NCI-H345 (cell line): ENCODE measurements at places on chromosomes 3 and 15.
A peak's percentile ranks its signal among the peaks of the same experiment; 100 is the strongest.

DNA sequence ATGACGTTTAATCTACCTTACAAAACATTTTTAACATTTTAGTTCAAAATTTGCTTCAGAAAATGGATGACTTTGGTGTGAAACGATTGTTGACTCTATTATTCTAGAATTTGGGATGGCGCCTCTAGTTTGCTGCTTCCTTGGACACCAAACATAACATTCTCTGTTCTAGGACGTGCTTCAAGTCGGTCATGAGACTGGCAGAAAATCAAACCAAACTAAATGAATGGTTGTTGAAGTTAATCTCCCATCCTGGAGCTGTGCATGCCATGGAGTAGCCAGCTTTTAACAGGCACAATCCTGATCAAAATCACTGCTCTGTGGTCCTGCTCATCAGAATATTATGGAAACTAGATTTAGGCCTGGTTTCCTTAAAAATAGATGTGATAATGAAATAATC, 9.6 kb upstream of the LRRFIP2 start:
- no peak for DNase-seq

DNA sequence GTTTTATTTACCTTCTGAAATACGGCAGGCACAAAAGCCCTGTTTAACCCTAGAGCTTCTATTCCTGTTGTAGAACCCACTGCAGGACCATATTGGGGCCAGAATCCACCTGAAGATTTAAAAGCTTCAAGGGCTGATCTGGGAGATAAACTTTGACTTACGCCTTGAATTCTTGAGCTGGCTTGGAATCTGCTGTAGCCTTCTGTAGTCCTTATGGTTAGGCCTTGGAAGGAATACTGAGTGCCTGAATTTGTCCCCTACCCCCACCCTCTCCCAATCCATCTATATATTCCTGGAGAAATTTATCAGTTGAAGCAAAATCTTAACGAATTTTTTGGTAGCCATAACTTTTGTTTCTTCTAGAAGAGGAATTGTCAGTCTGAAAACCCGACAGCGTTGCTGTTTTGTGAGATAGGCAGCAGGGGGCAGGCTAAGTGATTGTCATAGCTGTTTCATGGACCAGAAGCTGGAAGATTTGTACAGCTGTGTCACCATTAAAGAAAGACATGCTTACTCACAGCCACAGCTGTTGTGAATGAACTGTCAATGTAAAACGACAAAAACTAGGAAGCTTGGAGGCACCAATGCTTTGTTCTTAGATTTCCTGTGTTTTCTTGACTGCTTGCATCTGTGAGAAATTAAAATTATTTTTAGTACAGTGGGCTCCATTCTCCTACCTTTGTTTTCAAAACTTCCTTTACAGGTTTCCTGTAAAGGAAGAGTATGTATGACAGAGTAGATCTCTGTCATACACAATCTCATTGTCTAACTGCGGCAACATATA, 12.8 kb downstream of the LXN start:
- peak; percentile 11 for DNase-seq

DNA sequence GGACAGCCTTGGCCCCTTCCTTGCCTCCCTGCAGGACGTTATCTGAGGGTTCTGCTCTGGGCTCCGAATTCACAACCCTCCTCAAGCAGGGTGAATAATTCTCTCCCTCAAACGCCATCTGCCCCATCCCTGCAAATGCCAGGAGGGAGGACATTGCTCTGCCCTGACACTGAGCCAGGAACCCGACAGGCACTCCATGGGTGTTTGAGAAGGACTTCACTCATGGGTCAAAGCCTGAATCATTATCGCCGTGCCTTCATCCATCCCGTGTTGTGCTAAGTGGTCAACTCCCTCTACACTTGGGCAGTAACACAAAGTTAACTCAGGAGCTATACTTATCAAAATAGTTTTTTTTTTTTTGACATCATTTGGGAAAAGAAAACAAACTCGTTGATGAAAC, 261.8 kb upstream of the IGF1R start:
- no peak for DNase-seq

- DNase-seq, result no peak
Measured at GRCh38 chr3:57673156-57673555, 19.7 kb downstream of the DENND6A start.

DNA sequence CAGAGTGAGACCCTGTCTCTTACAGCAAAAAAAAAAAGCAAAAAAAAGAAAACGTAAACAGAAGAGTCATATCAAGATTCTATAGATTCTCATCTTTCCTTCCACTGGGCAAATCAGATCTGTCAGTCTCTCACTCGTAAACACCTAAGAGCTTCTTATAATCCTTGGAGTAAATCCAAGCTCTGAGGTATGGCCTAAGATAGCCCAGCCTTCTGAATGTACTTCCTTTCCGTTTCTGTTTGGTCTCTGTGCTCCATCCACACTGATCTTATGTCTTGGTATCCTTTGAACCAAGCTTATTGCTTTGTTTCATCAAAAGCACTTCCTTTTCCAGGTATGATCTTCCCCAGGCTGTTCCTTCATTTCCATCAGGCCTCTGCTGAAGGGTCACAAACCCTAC, 137.8 kb downstream of the CADPS start:
- no peak for DNase-seq

DNA sequence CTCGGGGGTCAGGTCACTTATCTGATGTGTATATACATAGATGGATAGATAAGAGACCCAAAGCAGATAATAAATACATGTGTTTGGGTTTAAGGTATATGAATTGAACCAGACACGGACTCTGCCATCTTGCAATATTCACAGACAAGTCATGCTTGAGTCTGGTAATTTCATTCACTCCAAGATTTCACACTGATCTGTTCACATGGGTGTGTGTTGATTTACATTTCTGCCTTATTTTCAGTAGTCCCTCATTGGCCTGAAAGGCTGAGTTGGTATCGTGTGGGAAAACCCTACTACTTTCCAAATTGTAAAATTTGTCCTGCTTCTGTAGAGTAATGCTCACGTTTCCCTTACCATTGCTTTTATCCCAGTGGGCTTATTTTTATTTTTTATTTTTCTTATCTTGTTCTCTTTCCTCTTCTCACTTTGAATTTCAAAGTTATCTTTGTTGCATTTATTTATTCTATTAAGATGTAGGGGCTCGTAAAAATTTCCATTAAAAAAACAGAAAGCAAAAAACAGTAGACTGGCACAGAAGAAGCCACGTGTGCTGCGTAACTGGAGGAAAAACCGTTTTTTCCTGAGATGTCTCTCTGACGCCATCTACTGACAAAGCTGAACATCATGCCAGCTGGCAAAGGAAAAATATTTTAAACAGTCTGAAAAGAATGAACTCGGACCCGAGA, 10.8 kb upstream of the MFSD1 start:
- peak; percentile 47 for DNase-seq

- DNase-seq, result no peak
Measured at GRCh38 chr15:52551762-52552161, 17.1 kb downstream of the ARPP19 start.

- no peak for DNase-seq
Measured at GRCh38 chr15:26702381-26702780, 70.5 kb downstream of the GABRB3 start.

- no peak for DNase-seq
Measured at GRCh38 chr3:816605-817004, 276.2 kb upstream of the CNTN6 start.

DNA sequence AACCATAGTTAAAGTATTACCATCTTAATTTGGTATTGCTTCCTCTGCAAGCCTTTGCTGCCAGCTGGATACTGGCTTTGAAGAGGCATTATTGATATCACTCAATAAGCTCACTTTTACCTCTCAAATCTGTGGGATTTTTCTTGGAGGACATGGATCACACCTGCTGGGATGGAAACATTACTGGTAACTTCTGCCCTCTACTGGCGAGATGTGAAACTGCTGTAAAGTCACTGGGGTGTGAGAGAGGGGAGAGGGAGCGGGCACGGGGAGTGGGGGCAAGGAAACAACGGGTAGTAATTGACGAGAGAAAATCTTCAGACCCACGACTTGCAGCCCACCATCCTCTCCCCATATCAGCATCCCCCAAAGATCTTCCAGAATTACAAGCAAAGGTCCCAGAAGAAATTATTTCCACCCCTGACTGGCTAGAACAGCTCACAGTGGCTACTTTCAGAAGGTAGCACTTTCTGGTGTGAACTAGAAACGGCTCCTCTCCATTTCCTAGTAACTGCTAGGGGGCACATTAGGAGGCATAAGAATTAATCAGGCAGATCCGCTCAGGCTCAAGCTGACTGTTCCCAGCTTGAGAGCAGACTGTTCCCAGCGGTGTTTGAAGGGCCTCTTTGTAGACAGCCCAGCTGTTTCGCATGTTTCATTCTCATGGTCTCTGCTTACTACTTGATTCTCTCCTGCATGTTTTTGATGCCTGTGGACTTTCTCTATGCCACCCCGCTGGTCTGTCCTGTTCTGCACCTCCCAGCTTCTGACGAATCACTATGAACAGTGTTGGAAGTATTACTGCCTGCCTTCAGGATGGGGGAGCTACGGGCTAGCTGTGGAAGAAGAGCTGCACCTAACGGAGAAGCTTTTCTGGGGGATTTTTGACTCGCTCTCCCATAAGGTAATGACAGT, 230.4 kb upstream of the CHRM5 start:
- DNase-seq, result peak; percentile 19

- no peak for DNase-seq
Measured at GRCh38 chr15:68001811-68002210, 52.3 kb upstream of the PIAS1 start.

GRCh38 chr15:25694823-25695312, 168.3 kb downstream of the ATP10A start:
- no peak for DNase-seq

DNA sequence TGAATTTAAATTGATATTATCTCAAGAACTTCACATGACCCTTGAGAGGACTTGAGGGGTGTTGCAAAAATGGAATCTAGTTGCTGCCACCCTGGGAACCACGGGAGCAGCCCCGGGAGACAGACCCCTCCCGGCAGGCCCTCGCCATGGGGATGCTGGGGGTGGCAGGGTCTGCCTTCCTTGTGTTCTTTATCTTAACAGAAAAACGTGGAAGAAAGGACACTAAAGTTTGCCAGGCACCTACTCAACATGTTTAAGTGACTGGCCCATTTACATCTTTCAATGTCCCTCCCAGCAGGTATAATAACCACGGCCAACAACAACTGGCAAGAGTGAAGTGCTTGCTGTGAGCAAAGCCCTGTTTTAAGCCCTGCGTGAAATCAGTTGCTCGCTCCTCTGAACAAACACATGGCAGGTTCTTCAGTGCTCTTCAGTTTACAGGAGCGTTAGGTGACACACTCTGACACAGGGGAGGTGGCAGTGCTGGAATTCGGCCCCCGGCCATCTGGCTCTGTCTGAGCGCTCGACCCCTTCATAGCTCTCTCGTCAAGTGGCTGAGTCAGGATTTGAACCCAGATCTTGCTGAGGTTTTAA, 112.5 kb downstream of the ASB7 start:
- DNase-seq, result peak; percentile 90

- DNase-seq, result no peak
Measured at GRCh38 chr3:184531626-184532280, 29.8 kb upstream of the EPHB3 start.

GRCh38 chr3:184583578-184584451, 22.2 kb downstream of the EPHB3 start:
- DNase-seq, result peak; percentile 63

- DNase-seq, result no peak
Measured at GRCh38 chr3:67018105-67018788, 20.1 kb downstream of the KBTBD8 start.

DNA sequence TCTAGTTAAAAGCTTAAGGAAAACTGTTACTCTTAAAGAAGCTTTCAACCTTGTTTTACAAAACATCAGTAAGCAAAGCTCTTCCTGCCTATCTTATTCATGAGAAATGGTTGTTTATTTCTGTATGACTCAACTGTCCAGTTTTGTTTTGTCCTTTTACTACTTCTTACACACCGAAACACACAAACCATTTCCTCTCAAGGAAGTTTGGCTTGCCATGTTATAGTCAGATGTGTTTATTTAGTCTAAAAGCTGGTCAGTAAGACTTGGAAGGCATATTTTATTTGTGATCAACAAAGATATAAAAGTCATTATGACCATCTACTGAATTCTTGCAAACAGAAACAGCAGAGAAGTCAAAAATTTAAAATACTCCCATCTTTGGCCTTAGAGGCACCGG, 53.2 kb upstream of the RBSN start:
- DNase-seq, result no peak

DNA sequence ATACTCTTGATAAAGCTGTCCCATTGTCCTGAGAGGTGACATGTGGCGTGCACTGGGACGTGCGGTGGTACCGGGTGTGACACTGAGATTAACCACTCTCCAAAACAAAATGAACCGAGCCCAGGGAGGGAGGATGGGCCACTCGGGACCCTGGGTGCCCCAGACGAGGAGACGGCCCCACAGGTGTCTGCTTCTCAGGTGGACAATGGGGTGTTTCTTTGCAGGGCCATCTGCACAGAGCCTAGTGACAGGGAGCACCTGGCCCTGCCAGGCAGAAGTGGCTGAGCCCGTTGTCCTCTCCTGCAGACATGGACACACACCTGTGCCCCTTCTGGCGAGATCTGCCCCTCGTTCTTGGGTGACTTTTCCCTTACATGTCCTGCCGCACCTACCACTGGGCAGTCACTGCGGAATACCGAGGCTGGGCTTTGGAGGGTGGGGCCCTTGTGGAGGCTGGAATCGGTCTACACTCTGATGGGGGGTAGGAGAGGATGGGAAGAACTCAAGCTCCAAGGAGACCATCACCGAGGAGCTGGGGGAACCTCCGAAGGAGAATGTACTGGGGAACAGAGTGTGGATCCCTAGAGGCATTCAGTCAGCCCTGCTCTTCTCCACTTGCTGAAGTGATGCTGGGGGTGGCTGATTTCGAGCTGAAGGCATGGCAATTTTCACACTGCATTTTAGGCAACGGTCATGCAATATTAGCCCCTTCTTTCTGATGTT, 153.5 kb downstream of the ATP10A start:
- no peak for DNase-seq

GRCh38 chr3:36428445-36428844, 48.1 kb downstream of the STAC start:
- no peak for DNase-seq

- no peak for DNase-seq
Measured at GRCh38 chr3:164351131-164351530, 727.2 kb downstream of the SI start.

DNA sequence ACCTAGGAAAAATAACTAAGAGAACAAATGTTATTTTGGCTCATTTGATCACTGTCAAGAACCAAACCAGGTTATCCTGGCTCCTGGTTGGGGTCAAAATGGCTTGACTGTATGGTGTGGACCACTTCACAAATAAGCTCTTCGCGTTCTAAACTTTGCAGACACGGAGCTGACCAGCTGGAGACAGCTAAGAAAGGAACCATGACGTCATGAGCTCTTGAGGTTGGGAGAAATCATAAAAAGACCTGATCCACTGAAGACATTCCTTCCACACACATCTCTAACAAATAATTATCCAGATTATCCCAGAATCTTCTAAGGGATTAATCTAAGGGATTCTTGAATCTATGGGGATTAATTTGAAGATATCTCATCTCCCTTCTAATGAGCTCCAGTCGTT, 321.5 kb upstream of the IGF1R start:
- DNase-seq, result no peak
